ENCODE measurements at places on chromosomes 12 and 14.
A peak's percentile ranks its signal among the peaks of the same experiment; 100 is the strongest.

DNA sequence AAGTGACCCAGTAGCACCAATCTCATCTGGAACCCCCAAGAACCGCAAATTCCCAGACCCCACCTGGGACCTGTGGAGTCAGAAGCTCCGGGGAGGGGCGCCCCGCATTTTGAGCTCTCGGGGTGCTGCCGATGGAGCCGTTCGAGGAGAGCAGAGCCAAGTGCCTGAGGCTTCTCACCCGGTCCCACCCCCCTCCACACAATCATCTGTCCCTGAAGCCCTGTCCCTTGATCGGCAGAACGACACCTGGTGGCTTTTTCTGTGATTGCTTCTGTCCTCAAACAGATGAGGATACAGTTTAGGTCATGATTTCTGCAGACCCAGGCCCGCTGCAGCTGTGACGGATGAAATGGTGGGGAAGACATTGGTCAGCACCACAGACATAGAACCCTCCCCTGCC is 74.7 kb downstream of the NOC4L start:
- peak; percentile 43 for DNase-seq

DNA sequence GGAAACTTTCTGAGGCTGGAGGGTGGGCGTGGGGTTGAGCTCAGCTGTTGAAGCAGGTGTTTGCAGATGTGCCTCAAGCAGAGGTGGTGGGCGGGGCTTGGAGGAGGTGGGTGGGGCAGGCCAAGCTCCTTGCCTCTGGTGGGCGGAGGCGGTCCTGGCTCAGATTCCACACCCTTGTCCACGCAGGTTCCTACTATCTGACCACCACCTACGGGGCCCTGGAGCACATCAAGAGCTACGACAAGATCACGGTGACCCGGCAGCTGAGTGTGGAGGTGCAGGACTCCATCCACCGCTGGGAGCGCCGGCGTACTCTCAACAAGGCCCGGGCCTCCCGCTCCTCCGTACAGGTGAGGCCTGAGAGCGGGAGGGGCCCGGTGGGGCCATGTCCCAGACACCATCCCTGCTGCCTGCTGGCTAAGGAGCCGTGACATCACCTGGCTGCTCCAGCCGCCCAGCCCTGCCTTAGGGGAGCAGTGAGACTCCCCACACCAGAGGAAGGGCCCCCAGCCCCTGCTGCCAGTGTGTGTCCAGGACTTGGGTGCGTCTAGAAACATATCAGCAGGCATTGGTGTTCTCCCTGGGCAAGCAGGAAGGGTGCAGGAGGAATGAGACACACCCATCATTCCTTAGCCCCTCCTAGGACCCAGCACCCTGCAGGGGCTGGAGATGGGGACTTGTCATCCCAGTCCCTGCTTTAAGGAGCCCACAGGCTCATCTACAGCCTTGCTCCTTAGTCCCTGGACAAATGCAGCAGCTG is 63.4 kb downstream of the LGMN start:
- DNase-seq, result no peak

DNA sequence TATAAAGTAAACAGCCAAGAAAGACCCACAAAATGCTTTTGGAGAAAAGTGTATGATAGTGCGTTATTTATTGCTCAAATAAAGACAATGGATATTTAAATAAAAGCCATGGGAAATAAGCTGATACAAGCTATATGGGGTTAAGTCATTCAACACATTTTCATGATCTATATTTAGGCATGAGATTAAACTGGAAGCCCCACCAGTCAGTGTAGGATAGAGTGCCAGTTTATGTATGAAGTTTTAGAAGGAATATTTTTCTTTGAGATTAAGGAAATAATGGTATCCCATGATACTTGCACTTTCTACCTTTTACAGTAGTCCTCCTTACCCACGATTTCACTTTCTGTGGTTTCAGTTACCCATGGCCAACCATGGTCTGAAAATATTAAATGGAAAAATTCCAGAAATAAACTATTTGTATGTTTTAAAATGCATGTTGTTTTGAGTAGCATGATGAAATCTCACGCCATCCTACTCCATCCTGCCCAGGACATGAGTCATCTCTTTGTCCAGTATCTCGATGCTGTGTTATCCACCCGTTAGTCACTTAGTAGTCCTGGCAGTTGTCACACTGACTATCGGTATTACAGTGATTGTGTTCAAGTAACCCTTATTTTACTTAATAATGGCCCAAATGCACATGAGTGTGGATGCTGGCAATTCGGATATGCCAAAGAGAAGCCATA is 22.3 kb downstream of the SYT1 start:
- DNase-seq, result no peak

GRCh38 chr14:69672356-69672755 is 61.0 kb downstream of the SUSD6 start:
- DNase-seq, result no peak

DNA sequence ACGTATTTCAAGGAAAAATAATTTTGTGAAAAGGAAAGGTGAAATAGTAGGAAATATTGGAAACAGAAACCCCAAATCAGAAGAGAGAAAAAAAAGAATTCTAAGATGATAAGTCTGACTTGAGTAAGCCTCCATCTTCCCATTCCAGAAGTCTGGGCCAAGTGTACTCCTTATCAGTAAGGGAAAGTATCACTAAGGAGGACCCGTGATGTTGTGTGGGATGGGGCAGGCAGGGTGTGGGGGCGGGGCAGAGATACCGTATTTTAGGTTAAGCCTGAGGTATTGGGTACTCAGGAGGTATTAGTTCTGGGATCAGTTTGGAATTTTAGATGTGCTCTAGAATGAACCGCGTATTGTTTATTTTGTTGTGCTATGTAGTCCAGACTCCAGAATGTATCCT is 33.8 kb upstream of the PSMA6 start:
- no peak for DNase-seq

- no peak for DNase-seq
Observed at GRCh38 chr14:35189422-35189821, 67.1 kb downstream of the PRORP start.

GRCh38 chr12:29026419-29026818 is 122.7 kb upstream of the FAR2 start:
- DNase-seq, result no peak

- DNase-seq, result peak; percentile 18
Observed at GRCh38 chr14:50666772-50667683, 1.1 kb downstream of the SAV1 start.

GRCh38 chr12:49854976-49855375 is 12.1 kb upstream of the BCDIN3D start:
- DNase-seq, result no peak

DNA sequence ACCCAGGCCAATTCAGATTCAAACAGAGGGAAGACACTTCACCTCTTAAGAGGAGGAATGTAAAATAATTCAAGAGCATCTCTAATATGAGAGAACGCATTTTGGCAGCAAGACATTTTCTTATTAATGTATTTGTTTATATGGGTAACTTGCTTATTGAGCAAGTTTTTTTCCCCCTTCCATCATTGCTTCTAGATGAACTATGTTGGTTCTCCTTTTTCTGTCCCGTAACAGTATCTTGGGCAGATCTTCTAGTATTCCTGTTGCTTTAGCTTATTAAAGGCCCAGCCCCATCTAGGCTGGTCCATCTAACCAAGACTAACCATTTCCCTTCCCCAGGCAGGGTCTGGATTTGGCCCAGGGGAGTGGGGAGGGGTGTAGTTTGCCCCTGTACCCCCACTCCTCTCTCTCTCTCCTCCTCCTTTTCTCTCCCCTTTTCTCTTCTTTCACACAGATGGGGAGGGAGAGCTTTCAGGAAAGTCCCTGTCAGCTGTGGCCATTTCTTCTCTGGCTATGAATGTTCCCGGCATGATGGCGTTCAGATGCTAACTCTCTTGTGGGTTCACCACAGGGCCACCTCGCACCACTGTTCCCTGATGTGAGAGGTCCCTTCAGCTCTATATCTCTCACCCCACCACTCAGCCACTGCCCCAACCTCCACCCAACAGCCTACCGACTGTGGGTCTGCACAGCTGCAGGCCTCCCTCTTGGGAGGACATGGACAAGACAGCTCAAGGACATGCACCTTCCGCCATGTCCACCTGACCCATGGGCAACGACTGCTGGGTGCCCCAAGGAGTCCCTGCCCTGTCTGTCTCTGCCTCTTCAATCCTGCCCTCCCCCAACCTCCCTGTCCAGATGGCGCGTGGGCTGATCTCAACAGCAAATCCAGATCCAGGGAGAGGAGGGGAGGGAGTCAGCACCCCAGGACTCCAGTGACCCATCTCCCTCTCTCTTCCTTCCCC is 15.8 kb upstream of the RPS6KL1 start:
- no peak for DNase-seq

DNA sequence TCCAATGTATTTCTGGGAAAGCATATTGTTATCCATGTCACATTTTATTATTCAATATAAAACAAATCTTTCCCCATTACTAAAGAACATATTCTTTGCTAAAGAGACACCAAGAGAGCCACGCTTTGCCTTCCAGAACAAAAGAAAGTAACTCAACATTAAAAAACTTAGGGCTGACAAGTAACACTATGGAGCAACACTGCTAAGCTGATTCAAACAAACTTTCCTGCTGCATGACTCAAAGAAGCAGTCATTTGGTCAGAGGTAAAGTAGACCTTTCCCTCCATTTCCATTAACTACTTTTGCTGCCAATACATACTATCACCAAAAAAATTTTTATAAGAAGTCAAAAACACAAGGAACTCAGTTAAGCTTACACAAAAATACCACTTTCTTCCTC is 83.0 kb downstream of the DENND5B start:
- no peak for DNase-seq

- DNase-seq, result no peak
Observed at GRCh38 chr14:77154421-77154820, 12.8 kb upstream of the ZDHHC22 start.

DNA sequence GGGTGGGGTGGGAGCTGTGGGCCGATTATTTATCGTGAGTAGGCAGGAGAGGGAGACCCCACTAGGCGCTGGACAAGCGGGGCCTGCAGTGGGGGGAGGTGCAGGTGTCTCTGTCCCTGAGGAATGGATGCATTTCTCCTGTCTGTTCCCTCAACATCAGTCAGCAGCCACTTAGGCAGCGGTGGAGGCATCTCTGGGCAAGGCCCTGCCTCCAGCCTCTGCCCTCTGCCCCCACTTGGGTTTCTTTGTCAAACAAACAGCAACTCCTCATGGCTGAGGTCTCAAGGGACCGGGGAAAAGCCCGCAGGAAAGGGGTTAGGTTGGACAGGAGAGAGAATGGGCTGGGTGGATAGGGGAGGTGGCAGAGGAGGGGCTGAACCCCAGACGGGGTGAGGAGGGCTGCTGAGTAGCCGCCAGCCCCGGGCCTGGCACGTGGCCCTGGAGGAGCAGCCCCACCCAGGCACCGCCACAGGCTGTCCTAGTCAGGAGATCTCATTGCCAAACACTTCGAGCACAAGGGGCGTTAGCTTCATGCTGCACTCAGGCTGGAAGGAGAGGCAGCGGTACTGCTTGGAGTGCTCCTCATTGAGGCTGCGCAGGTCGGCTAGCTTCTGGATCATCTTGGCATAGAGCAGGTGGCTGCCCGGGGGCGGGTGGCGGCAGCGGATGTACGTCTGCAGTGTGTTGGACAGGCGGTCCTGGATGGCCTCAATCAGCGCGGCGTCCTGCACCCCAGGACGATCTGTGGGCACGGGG is 24.7 kb upstream of the HDAC7 start:
- DNase-seq, result no peak

GRCh38 chr14:80434574-80435321 is 223.4 kb upstream of the DIO2 start:
- no peak for DNase-seq

- no peak for DNase-seq
Observed at GRCh38 chr14:53621433-53621832, 335.2 kb downstream of the BMP4 start.

DNA sequence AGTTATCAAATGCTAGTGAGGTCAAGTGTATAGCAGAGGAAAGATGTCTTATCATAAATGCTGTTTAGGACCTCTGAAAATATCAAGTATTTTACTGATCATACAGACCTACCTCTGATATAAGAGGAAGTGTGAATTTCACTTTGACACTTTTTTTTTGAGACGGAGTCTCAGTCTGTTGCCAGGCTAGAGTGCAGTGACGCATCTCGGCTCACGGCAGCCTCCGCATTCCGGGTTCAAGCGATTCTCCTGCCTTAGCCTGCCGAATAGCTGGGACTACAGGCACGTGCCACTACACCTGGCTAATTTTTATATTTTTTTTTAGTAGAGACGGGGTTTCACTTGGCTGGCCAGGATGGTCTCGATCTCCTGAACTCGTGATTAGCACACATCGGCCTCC is 55.1 kb upstream of the PIK3C2G start:
- no peak for DNase-seq

Measured in activated CD8-positive, alpha-beta memory T cell treated with anti-CD3 and anti-CD28 coated beads, Interleukin-2, amount 50 U/mL, for 4 hours (primary cell).